ENCODE measurements at places on chromosomes 12 and 14. TPM values are rescaled to one million over a fixed set of nuclear protein-coding genes. Genes with fewer than 3 reads are reported as not detected.

Gene CISTR
- total RNA-seq: not detected

Gene TNS2
- total RNA-seq: 40.9 TPM

Gene LTB4R2
- 2.5 TPM for total RNA-seq

- DNase-seq: no peak
Measured at GRCh38 chr14:68522510-68523325, 270.1 kb downstream of the ZFP36L1 start.

- no peak for DNase-seq
Measured at GRCh38 chr12:12469386-12469785, 93.3 kb downstream of the DUSP16 start.

DNA sequence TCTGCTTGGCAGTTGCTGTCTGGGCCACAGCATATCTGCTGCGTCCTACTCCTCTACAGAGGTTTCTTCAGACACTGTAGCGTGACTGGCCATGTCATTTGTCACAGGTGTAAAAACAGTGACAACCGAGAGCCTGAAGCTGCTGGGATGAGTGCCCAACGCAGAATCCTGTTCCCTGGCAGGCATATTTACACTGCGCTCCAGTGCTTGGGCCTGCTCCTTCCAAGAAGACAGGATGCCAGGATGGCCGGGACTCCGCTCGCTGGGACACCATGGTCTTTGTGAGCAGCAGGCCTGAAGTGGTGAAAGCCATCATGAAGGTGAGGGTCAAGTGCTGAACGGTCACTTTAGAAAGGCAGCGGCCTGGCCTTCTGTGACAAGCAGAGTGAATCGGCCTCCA is 171.4 kb downstream of the EMP1 start:
- DNase-seq: no peak

GRCh38 chr12:67327466-67327865 is 58.3 kb downstream of the CAND1 start:
- no peak for DNase-seq

DNA sequence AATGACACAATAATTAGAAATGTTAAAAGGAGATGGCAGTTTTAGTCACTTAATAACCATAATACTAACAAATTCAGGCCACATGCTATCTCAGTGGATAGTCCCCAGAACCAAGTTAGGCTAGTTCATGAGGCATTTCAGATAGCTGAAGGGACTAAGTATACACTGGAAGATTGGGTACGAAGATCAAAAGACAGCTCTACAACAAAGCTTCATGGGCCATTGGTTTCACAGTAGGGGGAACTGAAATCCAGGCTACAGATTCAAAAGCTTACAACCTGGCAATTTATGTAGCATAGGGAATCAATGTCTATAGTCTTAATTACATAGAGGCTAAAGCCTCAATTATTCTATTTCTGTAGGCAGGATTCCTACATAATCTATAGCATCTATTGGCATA is 343.0 kb downstream of the RGS6 start:
- no peak for DNase-seq

DNA sequence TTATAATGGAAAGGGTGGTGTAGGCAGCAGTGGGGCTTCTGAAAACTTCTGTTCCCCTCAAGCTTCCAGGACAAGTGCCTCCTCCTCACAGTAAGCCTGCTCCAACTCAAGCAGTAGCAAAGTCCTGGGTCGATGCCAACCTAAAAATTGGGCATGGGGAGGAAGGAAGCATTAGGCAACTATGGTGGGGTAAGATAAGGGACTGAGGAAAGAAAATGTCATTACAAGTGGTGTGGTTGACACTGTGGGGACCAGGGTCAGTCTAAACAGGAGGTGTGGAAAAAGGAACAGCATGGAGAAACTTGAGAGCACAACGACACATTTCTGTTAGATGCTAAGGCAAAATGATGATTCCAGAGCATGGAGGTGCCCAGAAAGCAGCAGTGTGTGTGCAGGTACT is 34.9 kb downstream of the WIF1 start:
- DNase-seq: no peak

- no peak for DNase-seq
Measured at GRCh38 chr12:91901381-91902074, 244.1 kb downstream of the BTG1 start.

GRCh38 chr12:120145164-120145563 is 28.6 kb upstream of the RAB35 start:
- DNase-seq: no peak

DNA sequence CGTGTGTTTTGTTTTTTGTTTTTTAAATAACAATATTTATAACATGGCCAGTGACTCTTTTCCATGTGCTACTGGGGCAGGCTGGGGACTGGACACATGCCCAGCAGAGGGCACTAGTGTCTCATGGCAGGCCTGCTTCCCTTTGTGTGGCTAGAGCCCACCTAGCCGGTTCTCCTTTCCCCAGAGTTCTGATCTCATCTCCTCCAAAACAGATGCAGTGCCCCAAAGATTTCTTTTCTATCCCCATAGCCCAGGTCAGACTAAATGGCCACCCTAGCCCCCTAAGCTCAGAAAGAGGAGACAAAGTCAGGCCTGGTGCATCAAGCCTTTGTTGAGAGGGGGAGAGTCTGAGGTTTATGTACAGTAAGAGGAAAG is 21.2 kb downstream of the PRPF40B start:
- peak; percentile 68 for DNase-seq

DNA sequence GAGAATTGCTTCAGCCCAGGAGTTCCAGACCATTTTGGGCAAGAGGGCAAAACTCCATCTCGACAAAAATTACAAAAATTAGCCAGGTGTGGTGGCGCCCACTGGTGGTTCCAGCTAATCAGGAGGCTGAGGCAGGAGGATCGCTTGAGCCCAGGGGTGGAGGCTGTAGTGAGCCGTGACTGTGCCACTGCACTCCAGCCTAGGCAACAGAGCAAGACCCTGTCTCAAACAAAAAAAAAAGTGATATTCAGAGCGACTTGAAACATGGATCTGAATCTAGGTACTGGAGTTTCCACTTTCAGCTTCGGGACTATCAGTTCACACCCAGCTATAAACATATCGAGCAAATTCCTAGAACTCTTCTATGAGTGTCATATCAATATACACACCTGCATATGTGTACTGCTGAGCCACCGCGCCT is 16.3 kb upstream of the RNF34 start:
- no peak for DNase-seq
